ENCODE measurements at places on chromosomes 6 and 20. TPM values are rescaled to one million over a fixed set of nuclear protein-coding genes. Genes with fewer than 3 reads are reported as not detected.

DNA sequence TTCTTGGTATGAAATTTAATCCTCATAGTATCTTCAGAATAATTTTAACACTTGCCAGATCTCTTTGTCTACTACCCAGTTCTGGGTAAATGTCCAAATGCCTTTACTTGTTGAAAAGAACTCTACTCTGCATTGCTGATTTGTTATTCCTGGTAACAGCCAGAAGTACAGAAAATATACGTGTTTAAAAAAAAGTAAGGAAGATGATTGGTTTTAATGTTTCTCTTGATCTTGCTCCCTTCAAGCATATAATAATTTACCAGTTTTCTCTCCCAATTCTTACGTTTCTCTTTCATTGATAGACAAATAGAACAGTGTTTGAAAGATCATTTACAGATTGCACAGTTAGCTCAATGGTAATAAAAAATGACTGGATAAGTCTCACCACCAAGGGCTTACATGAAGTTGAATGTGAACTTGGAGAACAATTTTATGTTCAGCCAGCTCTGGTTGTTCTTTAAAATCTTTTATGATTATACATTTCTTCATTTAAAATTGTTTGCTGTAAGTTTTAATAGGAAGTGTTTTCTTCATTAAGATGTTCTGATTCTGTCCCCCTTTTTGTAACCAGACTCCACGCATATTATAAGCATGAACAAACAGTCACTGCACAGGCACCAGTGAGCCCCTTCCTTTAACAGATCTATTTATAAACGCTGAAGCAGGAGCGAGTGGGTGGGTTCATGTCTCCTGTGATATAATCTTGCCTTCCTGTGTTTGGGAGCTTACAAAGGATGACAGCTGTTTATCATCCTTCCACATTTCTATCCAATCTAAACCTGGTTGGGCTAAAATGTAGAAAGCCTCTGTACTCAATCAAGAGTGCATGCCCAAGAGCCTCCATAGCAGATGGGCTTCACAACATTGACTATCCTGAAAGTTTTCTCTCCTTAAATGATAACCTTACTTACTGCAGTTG, 299.5 kb downstream of the PRL start:
- DNase-seq = no peak

GRCh38 chr6:53803081-53803860, 8.5 kb downstream of the LRRC1 start:
- no peak for DNase-seq

- no peak for DNase-seq
Measured at GRCh38 chr6:139373928-139374356, 506 bp downstream of the CITED2 start.

DNA sequence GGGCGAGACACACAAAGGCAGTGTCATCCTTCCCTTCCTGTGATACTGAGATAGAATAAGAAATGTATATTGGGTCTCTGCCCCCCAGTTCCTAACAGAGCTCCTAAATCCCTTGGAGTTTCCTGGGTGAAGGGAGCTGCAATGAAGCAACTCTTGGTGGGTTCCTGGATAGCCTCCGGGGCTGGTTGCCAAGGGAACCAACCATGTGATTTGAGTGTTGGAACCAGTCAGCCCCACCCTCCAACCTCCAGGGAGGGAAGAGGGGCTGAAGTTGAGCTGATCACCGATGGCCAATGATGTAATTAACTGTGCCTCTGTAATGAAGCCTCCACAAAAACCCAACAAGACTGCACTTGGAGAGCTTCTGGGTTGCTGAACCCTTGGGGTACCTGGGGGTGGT, 116.6 kb downstream of the SLC22A3 start:
- DNase-seq = no peak

GABRR1 gene
- 0.07 TPM for total RNA-seq

GRCh38 chr20:49823152-49823847, 10.7 kb downstream of the SLC9A8 start:
- DNase-seq = peak; percentile 82

GRCh38 chr6:82410151-82410648, 46.6 kb downstream of the TPBG start:
- no peak for DNase-seq

DNA sequence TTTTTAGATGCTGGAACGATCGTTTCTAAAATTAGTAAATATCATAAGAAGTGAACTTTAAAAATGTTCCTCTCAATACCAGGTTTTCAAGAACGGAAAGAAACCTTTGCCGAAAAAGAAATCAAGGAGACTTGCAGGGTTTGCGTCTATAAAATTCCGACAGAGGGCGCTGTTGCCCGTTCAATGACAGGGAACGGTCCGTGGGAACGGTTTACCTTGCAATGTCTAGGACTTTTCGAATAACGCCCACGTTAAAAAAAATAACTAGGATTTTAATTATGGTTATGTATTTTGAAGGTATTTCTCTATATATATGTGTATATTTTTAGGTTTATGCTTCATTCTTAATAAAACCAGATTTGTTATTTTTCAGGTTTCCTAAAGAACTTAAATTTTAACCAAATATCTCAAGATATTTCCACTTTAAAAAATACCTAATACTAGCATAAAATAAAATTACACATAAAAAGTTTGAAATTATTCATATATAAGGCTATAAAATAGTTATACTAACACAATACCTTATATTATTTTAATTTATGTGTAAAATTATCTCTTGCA, 2.5 kb upstream of the TFAP2B start:
- no peak for DNase-seq

DNA sequence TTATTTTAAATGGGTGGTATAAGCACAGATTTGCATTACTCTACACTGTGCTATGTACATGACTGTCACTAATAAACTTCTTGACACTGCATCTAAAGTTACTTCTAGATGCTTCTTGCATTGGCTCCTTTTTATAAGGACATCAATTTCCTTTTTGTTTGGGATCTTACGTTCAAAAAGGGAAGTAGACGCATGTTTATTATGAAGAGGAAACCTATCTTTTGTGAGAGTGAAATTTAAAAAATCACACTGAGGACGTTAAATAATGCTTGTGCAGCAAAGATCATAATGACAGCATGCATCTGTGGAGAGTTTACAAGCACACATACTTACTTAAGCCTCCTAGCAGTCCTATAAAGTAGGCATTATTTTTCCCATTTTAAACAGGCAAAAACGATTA, 479.5 kb downstream of the CD83 start:
- no peak for DNase-seq

DNA sequence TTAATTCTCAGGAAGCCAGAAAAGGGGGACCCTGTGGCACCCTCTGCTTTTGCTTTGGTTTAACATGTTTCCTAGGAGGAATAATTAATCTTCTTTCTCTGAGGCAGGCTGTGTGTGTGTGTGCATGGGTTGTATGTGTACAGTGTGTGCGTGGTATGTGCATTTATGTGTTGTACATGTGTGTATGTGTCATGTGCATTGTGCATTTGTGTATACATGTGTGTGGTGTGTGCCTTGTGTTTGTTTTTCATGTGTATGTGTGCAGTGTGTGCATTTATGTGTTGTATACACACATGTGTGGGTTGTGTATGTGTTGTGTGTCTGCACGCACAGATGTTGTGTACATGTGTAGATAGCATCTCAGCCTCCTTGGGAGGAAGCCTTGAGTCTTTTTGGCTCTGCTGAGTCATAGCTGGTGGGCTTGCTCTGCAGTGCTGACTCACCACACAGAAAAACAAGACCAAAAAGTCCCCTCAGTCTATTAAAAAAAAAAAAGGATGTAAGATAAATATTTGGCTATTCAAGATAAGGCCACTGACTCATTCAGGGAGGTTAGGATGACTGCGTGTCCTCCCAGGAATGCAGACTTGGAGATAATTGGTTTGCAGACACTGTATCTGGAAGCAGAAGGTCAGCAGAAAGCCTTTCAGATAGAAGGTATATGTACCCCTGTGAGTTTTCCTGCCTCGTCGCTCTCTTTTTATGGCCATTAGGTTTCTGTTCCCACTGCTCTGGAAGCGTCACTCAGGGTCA, 58.6 kb downstream of the SYNJ2 start:
- DNase-seq = no peak

GRCh38 chr6:167302074-167302473, 11.0 kb downstream of the UNC93A start:
- DNase-seq = no peak

- DNase-seq = no peak
Measured at GRCh38 chr20:53706466-53707370, 113.1 kb upstream of the ZNF217 start.

DNA sequence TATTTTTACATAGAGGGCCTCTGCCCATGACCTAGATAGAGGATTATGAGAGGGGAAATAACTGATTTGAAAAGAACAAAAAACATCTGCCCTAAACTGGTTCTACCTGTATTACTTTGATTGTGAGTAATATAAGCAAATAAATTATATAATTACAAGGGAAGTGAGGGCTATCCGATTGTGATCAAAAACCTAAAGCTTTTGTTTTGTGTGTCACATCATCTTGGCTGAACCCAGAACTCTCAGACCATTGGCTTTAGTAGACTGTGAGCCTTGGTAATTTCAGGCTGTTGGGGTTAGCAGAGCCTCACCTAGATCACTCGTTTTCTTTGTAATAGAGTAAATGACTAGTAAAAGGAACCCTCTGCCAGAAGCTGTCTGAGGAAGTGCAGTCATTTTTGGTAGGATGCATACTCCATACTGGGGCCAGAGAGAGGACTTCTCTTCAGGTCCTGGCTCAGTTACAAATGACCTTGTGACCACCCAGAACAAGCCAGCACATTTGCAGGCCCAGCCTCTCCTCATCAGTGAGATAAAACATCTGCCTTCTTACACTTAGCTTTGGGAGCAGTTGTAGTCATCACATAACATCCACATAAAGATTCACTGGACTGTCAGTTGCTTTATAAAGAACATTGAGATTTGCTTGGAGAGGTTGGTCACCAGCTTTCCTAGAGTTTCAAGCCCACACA, 13.5 kb downstream of the STK35 start:
- no peak for DNase-seq

GRCh38 chr6:156344491-156344890, 432.7 kb upstream of the ARID1B start:
- no peak for DNase-seq

DNA sequence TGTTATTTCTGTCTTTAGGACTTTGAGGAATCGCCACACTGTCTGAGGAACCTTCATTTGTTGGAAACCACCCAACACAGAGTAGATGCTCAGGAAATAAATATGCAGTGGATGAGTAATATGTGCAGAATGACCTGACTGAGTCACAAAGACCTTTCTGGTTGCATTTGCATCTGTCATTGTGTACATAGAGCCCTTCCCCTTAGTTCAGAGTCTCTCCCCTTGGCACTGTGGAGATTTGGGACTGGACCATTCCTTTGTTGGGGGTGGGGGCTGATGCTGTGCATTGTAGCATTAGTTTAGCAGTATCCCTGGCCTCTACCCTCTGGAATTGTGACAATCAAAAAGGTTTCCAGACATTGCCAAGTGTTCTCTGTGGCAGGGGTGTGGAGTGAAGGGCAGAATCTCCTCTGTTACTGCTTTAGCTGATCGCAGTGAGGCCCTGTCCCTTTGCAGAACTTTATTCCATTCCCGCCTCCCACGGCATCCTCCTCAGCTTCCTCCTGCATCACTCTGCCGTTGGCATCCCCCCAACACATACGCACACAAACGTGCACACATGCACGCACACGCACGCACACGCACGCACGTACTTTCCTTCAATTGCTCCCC, 64.5 kb downstream of the EYA2 start:
- no peak for DNase-seq

MTHFD1L gene
- 4.3 TPM for total RNA-seq

SNTA1 gene
- total RNA-seq = 2.4 TPM

GJE1 gene
- not detected for total RNA-seq

- DNase-seq = no peak
Measured at GRCh38 chr6:64255000-64255399, 619.4 kb downstream of the PHF3 start.

All from natural killer cell (primary cell).